ENCODE measurements at places on chromosomes 1 and 21.

GRCh38 chr1:165313903-165314302, 42.6 kb downstream of the LMX1A start:
- no peak for DNase-seq

DNA sequence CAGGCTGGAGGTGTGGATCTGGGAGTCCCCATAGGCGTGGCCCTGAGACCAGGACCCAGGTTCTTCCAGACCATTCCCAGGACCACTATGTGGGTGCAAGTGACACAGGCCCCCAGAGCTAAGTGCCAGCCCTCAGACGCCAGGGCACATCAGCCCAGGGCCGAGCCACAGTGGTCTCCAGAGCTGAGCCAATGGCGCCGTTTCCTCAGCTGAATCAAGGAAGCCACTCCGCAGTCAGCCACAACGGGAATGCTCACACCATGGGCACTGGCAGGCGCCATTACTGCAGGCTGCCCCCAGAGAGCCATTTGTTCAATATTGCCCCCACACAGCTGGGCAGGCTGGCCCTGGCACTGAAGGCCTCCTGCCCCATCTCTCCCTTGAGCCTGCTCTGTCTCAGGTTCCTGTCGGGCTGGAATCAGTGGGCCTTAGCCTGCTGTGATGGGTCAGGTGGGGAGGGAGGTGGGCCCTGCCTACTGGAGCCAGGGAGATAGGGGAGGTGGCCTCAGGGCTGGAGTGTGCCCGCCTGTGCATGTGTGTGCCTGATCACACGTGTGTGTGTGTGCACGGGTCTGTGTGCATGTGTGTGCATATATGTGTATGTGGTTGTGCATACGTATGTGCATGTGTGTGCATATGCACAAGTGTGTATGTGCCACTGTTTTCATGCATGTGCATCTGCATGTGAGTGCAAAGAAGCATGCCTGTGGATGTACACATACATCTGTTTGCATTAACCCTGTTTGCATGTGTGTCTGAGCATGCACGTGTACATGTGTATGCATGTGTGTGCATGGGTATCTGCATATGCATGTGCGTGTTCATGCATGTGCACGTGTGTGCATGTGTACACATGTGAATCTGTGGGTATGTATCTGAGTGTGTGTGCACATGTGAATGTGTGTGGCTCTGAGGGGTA, 6.1 kb downstream of the GJC2 start:
- DNase-seq = no peak

- no peak for DNase-seq
Observed at GRCh38 chr21:18661842-18662241, 258.3 kb upstream of the TMPRSS15 start.

GRCh38 chr1:64184003-64184440, 19.4 kb upstream of the UBE2U start:
- DNase-seq = no peak

GRCh38 chr1:3902111-3902511, 2.0 kb upstream of the C1orf174 start:
- no peak for DNase-seq

DNA sequence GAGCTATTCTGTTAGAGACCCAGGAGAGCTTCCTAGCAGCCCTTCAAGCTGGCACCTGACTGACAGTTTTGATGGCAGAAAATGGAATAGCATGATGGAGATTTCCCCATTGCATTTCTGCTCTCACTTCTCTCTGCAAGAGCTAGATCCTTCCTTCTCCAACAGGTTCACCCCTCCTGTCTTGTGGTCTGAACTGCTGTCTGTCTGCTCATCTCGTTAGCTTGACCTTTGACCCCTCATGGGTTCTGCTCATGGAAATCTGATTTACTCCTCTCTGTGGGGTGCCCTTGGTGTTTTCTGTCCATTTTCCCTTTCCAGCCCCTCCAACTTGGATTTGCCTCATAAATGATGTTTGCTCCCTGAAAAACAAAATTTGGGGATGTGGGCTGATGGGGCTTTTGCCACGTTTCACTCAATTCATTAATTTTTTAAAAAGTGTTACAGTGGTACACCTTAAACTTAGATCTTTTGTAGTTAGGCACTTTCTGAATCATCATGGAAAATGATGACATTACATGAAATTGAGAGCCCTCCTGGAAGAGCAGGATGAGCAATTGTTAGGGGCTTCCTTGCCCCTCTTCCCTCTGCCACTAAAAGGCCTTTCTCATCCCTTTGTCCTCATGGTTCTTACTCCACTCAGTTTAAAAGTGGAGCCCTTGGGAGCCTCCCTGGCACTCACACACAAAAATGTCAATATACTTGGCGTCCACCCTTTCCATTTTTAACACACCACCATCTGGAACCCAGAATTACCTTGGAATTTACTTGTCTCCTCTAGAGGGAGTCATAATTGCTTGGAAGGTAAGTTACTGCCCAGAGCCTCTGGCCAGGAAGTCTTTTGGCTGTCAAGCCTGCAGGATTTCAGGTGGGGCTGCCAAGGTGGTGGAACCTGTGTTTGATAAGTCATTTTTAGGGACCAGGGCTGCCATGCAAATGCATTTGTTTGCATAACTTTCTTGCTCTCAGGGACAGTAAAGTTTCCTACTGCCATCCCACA, 31.9 kb upstream of the IL19 start:
- DNase-seq = peak; percentile 4

DNA sequence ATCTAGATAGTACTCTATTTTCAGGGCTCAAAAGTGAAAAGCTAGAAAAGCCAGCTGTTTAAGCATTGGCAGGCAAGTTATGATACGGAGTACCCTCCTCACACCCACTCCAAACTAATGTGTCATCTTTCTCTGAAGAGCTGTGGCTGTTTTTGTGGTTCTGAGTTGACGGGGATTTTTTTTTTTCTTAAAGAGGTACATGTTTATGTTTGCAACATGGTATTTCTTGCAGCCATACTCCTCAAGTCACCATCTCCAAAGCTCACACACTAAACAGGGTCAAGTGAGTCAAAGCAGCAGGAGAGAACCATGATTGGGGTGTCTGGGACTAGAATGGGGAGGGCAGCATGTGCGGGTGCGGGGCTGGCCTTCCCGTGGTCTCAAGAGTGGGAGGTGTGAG, 347.2 kb downstream of the DISC1 start:
- no peak for DNase-seq

- DNase-seq = no peak
Observed at GRCh38 chr1:116889380-116889779, 20.3 kb upstream of the PTGFRN start.

GRCh38 chr1:207606362-207606755, 38.6 kb upstream of the CR1L start:
- no peak for DNase-seq

GRCh38 chr1:223258751-223259198, 105.2 kb downstream of the SUSD4 start:
- DNase-seq = no peak

- no peak for DNase-seq
Observed at GRCh38 chr21:28196981-28197380, 795.7 kb downstream of the LTN1 start.

DNA sequence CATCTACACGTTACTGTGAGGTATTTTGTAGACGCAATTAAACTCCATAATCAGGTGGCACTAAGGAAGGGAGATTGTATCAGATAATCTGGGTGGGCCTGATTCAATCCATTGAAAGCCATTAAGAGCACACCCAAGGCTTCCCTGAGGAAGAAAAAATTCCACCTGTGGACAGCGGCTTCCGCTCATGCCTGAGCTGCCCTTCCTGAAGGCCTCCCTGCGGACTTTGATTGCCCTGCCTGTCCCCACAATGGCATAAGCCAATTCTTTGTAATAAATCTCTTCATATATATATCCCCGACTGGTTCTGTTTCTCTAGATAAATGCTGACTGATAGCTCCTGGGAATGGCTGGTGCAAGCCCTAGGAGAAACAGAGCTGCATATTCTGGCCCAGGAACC, 138.3 kb downstream of the TGFBR3 start:
- DNase-seq = no peak

- no peak for DNase-seq
Observed at GRCh38 chr1:90823686-90824085, 106.6 kb upstream of the BARHL2 start.

- no peak for DNase-seq
Observed at GRCh38 chr1:35499231-35499630, 58.0 kb downstream of the KIAA0319L start.

DNA sequence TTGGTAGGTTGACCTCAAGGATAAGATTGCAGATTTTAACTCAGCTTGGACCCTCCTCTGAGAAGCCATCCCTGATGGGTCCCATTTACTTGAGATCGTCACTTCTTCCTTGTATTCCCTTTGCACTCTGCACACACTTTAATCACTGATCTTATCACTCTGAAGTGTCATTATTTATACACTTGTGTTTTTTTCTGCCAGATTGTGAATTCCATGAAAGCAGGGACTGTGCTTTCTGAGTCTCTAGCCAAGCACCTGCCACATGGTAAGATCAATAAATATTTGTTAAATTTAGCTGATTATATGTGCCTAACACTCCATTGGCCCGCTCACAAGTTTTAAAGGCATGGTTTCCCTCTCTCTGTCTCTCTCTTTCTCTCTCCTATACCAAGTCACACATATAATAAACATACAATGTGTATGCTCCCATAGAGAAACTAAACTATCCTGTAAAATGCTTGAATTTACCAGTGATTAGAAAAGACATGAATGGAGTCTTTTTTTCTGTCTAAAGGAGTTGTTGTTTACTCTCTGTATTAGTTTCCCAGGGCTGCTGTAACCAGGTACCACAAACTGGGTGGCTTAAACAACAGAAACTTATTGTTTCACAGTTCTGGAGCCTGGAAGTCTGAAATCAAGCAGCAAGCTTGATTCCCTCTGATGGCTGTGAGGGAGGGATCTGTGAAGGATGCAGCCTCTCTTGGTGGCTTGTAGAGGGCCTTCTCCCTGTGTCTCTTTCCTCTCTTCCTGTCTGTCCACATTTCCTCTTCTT, 105.2 kb upstream of the GADD45A start:
- DNase-seq = no peak

DNA sequence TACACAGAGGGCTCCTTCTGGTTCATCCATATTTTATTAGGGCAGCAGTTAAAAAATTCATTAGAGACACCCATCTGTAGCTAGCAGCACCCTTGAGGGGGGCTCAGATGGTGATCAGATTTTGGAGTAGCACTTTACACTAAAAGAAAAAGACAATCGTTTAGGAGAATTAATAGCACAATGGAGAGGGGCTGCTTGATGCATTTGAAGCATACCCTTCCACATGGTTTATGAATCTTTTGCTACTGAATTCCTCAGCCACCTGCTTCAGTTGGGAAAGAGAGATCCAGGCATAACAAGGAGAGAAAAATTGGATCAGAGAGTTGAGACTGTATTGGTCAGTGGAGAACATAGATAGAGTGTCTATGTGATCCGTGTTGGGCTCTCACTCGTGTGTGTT, 54.4 kb downstream of the DISC1 start:
- DNase-seq = no peak

DNA sequence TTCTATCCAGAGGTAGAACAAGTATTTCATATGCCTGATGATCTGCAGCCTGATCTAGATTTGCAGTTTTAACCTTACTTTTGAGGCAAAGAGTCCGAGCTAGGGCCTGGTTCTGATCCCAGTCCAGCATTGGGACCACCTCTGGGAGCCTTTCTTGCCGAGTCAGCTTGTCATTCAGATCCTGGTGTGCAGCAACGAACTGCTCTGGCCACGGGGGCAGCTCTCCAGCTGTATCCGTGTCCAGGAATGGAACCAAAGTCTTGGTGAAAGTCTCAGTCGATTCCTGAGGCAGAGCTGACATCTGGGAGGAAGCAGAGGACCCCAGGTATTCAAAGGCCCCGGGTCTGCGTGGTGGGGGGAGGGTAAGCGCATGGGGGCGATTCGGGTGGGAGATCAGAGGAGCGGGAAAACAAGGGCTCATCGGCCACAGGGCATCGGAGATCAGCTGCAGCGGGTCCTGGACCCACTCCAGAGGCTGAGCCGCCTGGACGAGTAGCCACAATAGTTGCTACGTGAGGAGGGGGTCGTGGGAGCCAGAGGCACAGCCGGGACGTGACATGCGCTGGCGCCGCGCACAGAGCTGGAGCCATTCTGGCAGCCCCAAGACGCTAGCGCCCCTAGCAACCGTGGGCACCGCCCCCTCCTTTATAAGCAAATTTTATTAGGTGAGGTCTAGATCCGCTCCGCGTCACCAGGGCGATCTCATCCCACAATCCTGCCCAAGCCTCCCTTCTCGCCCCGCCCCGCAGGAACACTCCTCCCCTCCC, 32.4 kb upstream of the BSDC1 start:
- no peak for DNase-seq

GRCh38 chr1:1082239-1082775, 8.2 kb upstream of the RNF223 start:
- no peak for DNase-seq

DNA sequence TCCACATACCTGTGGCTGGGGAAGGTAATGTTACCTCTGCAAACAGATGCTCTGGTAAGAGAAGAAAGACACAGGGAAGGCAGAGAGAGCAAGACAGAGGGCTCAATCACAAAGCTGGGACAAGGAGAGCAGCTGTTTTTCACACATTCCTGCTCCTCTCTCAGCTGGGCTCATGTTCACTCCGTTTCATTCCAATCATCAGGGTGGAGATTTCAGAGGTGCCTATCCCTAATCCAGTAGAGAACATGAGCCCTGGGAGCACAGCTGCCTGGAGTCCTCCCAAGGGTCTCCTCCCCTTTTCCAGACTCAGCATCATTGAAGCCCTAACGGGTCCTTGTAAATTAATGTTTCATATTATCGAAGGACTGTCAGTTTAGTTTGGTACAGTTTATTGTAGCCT, 19.4 kb downstream of the GADD45A start:
- DNase-seq = no peak

DNA sequence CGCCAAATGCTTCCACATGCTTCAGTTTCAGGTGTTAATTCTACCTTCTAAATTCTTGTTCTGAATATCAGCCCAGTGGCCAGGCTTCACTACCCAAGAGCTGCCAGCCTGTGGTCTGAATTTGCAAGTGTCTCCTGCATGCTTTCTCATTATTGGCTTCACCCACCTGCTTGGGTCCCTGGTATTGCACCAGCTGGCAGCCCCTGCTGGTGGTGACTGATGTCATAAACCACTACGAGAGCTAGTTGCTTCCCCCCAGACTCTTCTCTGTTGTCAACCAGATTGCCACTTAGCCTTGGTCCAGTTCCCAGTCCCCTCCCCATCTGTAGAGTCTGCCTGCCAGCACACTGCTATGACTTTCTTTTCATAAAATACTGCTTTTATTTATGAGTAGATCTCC, 197.7 kb upstream of the DUSP10 start:
- peak; percentile 73 for DNase-seq

GRCh38 chr1:203702130-203702577, 62.8 kb upstream of the LAX1 start:
- DNase-seq = peak; percentile 70

- no peak for DNase-seq
Observed at GRCh38 chr1:94582565-94582964, 41.0 kb upstream of the F3 start.

- DNase-seq = no peak
Observed at GRCh38 chr1:85320371-85321131, 44.1 kb upstream of the BCL10 start.

Measured in NCI-H2081 (cell line).